Activated CD4-positive, alpha-beta T cell treated with anti-CD3 and anti-CD28 coated beads for 4 hours (primary cell): ENCODE measurements at places on chromosomes 3 and 15.
A peak's percentile ranks its signal among the peaks of the same experiment; 100 is the strongest.

GRCh38 chr15:72382146-72382545, 6.3 kb upstream of the HEXA start:
- DNase-seq: no peak

DNA sequence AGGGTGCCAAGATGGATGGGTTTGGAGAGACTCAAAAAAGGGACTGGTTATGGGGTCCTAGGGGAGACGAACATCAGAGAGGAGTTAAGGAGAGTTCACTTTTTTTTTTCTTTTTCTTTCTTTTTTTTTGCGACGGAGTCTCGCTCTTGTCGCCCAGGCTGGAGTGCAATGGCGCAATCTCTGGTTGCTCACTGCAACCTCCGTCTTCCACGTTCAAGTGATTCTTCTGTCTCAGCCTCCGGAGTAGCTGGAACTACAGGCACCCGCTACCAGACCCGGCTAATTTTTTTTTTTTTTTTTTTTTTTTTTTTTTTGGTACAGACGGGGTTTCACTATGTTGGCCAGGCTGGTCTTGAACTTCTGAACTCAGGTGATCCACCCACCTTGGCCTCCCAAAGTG, 1.2 kb downstream of the SPINT1 start:
- no peak for DNase-seq

DNA sequence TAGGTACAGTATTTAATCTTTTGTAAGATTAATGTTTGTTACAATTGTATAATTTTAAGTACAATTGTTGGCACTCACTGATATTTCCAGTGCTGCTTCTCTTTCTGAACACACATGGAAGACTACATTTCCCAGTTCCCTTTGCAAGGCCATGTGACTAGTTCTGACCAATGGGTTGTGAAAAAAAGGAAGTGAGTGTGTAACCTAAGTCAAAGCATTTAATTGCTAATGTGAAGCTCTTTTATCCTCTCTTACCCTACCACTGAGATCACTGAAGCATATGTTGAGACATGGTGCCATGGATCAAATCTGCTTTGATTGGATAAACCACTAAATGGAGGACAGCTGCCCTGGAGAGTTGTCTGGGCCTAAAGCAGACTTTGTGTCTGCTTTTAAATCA, 83.9 kb upstream of the PLXND1 start:
- DNase-seq: no peak

- DNase-seq: no peak
These were observed 14.1 kb downstream of the LYSMD4 start for GRCh38 chr15:99719096-99719541.

- no peak for DNase-seq
These were observed 236.0 kb downstream of the CACNA2D3 start for GRCh38 chr3:54358316-54358715.

GRCh38 chr15:40439960-40440742, 602 bp upstream of the BAHD1 start:
- DNase-seq: peak; percentile 39

- DNase-seq: peak; percentile 68
These were observed 94.9 kb downstream of the ST6GAL1 start for GRCh38 chr3:187025254-187025655.

DNA sequence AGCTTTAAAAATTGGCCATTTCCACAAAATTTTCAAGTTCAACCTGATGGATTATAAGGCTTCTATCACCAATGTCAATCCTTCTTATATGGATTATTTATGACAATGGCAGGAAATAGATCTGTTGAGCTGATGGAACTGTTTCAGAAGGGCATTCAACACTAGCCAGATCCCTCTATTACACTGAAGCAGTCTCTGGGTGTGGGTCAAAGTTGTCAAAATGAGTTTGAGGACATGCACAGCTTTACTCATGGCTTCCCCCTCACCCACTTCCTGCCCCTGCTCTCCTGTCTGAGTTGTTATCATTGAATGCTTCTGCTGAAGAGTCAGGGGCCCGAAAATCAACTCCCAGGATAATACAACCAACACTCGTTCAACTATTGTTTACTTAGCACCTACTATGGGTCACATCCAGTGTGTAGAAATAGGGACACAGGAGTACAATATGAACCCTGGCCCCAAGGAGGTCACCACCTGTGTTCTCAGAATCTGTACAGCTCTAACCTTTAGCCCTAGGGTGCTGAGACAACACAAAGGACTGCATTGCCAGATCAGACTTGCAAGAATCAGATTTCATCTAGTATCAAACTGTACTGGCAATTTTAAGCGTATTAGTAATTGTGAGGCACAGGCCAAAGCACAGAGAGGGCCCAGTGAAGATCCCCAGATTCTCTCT, 41.7 kb upstream of the FAM3D start:
- no peak for DNase-seq

- no peak for DNase-seq
These were observed 170.2 kb upstream of the TPRG1 start for GRCh38 chr3:189001559-189001958.

DNA sequence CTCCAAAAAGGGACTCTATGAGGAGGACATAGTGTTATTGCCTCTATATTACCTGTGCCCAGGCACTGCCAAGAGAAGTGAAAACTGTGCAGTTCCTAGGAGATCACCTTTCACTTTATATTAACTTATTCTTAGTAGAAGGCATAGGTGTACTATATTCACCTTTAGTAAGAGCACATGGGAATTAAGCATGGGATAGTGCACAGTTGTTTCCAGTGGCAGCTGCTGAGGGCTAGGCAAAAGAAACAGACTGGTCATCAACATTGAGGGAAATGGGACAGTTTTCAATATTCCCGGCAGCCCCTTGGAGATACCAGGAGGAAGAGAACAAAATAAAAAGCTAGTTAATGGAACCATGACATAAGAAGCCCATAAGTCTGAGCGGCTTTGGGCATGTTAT, 100.9 kb downstream of the PLCL2 start:
- DNase-seq: no peak

DNA sequence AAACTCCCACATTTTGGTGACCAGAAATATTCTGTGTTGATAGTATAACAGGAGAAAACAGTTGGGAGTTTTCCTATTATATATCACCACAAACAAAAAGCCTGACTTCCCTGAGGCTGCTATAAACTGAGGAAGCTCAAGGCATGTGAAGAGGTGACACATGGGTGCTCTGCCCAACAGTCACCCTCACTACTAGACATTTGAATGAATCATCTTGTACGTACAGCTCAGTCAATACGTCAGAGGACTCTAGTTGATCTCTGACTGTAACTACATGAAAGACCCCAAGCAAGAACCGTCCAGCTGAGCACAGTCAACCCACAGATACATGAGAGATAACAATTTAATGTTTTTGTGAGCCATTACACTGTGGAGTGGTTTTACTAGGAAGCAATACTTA, 338.3 kb upstream of the ATP11B start:
- DNase-seq: no peak

GRCh38 chr3:194330160-194330559, 21.0 kb downstream of the CPN2 start:
- no peak for DNase-seq

- DNase-seq: no peak
These were observed 20.9 kb downstream of the RAD54L2 start for GRCh38 chr3:51559411-51559888.

GRCh38 chr3:173711619-173712018, 314.1 kb downstream of the NLGN1 start:
- DNase-seq: no peak

DNA sequence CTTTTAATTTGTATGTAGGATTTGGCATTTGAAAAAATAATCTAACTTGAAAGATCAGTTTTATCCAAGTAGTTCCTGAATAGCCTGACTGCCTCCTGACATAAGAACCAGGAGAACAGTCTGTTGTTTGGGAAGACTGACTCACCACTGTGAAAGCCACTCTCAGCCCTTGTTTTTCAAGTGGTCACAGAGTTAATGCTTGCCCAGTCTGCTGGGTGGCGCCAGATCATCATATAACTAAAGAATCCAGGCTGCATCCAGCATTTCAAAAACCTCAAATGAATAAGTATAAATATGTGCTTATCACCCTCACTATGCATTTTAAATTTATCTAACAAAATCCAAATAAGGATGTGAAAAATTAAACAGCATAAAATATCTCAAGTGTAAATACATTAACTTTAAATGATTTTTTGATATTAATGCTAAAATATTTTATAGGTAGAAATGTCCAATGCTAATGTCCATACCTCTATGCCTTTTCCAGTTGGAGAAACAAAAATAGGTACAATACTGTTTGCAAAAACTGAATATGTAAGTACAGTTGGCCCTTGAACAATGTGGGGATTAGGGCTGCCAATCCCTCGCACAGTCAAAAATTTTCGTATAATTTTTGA, 26.9 kb upstream of the ZBBX start:
- no peak for DNase-seq

DNA sequence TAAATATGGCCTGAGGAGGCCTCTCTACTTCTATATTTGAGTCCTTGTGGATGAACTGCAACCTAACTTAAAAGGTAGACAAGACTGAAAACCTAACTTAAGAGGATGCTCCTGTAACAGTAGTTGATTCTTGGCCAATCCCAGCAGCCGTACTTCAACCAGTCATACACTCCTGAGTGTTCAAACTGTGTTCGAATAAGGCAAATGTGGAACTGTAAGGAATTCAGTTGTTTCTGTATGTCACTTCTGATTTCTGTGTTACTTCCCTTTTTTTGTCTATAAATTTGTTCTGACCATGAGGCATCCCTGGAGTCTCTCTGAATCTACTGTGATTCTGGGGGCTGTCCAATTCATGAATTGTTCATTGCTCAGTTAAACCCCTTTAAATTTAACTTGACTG, 20.5 kb downstream of the GALK2 start:
- DNase-seq: no peak

- DNase-seq: no peak
These were observed 6.9 kb upstream of the DNAJC19 start for GRCh38 chr3:180996415-180996932.

GRCh38 chr3:50637011-50637410, 20.1 kb downstream of the MAPKAPK3 start:
- no peak for DNase-seq

DNA sequence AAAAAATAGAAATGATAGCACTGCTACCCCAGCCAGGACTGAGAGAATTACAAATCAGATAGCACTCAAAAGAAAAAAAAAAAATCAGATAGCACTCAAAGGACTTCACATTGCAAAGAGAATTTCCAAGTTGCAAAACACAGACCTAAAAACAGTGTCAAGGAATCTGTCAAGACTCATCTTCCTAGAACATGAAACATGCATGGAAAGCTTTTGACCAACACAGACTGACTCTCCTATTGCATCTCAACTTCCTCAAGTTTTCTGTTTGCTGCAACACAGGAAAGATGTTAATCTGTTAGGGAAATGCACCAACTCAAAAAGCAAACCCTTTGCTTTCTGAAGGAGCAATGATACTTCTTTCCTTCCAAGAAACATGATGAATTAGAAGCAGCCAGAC, 42.3 kb downstream of the RAB27A start:
- no peak for DNase-seq

DNA sequence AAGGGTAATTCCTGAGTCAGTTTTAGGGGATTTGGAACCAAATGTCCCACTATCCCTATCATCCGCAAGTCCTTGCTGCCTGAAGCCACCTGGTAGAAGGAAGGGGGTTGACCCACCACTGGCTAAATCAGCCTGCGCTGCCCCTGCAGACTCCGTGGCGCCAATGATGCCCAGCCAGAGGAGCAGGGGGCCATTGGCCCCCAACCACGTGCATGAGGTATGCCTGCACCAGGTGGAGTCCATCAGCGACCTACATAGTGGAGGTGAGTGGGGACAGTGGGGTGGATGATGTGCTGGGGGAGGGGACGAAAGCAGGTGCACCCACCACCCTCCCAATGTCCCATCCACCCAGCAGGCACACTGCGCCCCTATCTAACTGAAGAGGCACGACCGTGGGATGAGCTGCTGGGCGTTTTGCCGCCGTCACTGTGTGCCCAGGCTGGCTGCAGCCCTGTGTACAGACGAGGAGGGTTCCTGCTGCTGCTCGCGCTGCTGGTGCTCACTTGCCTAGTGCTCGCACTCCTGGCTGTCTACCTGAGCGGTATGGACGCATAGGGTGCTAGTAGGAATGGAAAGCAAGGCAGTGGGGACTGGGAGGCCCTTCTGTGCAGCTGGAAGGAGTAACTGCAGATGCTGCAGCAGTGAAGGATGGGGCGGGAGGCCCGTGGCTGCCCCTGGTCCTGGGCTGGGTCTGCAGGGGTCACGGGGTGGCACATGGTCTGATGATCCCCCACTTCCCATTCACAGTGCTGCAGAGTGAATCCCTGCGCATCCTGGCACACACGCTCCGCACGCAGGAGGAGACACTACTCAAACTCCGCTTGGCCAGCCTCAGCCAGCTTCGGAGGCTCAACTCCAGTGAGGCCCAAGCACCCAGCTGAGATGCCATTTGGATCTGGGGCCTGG, 5.7 kb downstream of the IFRD2 start:
- DNase-seq: no peak

GRCh38 chr3:123636431-123636841, 51.6 kb upstream of the HACD2 start:
- no peak for DNase-seq

DNA sequence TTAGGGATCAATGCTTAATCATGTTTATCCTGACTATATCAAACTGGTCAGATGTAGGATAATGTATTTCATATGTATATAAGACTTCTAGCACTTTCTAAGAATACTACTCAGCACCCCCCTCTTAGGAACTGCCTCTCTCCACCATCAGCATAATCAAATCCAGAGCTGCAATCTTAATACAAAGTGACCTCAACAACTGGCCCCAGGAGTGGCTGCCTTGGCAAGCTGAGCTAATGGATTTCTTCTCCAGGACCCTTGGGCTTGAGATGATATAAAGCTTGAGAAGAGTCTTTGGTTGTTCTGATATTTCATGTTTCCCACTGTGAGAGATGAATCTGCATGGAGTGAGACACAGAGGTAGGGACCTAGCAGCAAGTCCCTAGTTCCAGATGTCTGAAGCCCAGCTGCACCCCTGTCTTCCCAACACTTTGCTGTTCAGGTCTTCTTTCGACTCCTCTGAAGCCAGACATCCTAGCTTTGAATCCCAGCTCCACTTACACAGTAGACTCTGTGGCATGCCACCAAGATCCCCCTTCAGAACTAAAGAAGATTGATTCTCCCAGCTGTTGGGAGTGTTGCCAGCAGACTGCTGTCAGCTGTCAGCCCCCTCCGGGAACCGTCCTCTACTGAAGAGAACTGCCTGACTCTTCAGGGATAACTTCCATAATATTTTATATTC, 309.3 kb upstream of the UBE2E2 start:
- no peak for DNase-seq

DNA sequence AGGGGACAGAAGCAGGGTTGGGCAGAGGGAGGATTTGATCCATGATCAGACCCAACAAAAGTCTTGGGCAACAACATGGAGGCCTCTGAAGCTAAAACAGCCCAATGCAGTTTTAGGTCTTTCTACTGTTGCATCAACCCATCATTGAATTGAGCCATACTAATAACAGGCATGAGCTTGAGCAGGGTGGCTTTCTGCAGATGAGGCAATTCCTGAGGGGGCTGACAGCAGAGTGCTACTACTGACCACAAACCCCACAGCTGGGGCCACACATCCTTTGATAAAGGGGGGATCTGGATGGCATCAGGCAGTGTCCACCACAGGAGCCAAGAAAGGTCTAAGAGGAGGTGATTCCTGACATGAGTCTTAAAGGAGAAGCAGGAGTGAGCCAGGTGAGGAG, 517.0 kb upstream of the PPP2R3A start:
- no peak for DNase-seq
